ENCODE measurements at places on chromosomes 3 and 15.

DNA sequence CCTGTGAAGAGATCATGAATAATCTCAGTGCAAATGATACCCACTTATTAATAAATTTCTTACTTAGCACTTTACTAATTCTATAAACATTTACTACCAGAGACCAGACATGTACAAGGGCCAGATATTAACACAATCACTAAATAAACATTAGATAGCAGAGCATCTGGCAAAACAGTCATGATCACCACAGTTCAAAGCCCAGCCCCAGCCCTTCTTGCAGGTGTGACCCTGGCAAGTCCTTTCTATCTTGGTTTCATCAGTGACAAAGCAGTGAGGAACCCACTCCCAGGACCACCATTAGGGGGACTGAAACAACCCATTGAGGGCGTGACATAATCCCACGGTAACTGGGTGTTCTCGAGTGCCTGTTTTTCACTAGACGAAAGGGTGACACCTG, 11.6 kb downstream of the ZXDC start:
- DNase-seq = no peak

GRCh38 chr15:97966246-97966645, 5.7 kb downstream of the ARRDC4 start:
- DNase-seq = no peak

DNA sequence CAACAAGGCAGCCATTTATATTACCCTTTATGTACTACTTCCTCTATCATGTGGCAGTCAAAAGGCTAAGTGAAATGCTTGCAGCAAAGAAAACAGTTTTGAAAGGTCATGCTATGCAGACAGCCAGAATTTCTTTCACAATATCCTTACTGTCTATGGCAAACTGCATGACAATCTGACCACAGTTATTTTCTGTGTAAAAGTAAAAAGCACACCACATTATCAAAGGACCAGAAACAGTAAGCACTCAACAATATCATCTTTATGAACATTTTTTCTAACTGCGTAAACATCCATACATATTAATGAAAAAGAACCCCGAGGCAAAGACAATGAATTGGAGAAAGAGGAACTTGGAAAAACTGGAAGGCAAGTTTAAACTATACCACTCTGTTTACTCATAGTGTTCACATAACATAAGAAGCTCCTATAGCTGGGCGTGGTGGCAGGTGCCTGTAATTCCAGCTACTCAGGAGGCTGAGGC, 47.9 kb downstream of the PIK3CB start:
- no peak for DNase-seq

GRCh38 chr3:134665243-134665642, 14.4 kb upstream of the KY start:
- DNase-seq = no peak

DNA sequence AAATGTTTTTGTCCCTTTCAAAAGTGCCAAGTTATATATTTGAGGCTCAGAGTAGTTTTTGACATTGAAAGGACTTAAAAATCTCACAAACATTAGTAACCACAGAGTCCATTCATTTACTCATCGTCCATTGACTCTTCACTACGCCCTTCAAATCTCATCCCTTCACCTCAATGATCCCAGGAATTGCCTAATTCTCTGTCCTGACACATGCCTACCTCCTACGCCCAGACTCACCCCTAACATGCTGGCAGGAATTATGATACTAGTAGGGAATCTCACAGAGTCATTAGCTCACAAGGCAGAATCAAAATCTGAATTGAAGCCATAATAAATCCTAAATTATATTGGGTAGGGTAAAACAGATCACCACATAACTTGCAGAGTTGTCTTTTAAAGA, 410.1 kb downstream of the RAP2B start:
- no peak for DNase-seq

DNA sequence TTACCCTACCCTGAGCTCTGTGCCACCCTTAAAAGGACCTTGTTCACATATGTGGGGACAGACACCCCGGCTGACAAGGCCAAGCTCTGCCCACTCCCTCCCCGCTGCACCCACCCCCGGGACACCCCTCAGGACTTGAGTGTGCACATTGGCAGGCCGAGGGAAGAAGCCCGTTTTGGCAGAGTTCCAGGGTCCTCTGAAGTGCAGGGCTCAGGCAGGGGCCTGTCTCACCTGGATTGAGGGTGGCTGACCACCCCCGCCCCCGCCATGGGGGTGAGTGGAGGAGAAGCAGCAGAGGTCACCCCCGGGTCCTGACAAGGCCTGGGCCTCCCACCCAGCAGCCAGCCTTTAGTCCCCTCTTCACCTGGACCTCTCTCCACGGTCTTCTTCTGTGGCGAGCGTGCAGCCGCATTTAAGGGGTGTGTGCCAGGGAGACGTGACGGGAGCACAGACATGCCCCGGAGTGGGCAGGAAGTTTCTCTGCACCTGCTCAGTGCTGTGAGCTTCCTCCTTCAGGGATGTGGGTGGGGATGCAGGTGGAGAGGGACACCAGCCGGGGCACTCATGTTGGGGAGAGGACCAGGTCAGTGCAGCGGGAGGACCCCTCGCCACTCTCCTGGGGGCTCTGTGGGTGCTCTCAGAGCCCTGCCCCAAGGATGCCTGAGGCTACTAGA, 50.7 kb downstream of the LINGO1 start:
- no peak for DNase-seq

DNA sequence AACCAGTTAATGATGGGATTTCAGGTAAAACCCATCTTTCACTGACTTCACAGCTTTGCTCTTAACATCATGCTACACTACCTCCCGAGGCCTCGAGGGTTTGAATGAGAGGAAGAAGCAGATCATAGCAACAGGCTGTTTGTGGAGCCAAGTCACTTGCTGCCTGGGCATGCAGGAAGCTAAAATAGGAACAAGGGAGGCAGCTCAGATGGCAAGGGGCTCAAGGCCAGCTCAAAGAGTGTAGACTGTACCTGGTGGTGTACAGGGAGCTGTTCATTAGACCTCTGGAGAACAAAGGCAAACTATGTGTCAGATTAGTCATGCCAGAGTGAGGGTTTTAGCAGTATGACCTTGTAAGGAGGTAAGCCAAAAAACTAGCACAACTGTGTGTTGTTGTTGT, 28.8 kb downstream of the ARRDC4 start:
- no peak for DNase-seq

DNA sequence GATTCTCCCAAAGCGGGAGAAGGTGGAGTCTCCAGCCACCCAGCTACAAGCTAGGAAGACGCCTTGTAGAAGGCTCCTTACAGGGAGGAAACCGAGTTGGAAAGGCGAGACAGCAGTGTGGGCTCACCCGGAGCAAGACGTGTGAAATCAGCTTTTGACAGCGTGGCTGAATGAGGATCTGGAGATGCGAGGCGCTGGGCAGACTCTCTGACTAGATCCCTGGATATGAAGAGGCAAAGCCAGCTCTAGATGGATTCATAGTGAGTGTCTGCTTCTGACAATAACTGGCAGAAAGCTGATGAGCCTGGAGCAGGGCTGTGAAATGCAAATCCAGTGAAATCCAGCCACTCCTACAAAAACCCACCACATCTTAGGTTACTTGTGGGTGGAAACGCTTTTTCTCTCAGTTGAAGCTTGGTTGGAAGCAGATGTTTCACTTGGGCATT, 41.0 kb downstream of the GOLGA6A start:
- DNase-seq = no peak

DNA sequence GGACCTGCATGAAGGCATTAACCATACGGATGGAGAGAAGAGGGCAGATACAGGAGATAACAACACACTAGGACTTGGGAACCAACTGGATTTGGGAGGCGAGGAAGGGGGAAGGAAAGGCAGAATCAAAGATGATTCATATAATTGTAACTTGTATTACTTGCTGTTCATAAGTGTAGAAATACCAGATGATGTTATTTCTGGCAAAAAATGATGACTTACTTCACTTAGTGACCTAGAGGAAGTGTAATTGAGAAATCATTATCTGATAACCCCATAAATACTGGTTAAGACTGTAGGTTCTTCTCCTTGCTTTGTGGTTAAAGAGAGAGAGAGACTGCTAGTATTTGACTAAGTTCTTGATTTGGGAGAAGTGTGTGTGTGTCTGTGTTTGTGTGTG, 50.5 kb upstream of the GK5 start:
- DNase-seq = no peak

DNA sequence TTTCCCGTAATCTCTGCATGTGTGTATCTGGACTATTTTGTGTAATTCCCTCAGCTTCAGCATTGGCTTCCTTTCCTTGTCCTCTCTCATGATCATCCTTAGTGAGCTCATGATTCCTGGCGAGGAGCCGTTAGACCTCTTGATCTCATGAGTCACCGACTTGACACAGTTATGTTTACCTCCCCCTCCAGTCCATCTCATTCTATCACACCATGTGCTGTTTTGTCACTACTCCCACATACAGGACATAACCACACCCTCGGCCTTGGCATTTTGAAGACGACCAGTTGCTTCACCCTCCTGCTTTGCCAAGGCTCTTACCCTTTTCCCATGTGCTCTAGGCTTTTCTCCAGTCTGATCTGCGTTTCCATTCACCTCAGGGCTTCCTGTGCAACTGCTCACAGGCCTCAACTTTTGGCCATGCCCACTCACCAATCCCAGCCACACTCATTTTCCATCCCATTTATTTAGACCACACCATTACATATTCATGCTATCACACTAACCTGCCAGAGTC, 41.5 kb downstream of the CP start:
- no peak for DNase-seq

DNA sequence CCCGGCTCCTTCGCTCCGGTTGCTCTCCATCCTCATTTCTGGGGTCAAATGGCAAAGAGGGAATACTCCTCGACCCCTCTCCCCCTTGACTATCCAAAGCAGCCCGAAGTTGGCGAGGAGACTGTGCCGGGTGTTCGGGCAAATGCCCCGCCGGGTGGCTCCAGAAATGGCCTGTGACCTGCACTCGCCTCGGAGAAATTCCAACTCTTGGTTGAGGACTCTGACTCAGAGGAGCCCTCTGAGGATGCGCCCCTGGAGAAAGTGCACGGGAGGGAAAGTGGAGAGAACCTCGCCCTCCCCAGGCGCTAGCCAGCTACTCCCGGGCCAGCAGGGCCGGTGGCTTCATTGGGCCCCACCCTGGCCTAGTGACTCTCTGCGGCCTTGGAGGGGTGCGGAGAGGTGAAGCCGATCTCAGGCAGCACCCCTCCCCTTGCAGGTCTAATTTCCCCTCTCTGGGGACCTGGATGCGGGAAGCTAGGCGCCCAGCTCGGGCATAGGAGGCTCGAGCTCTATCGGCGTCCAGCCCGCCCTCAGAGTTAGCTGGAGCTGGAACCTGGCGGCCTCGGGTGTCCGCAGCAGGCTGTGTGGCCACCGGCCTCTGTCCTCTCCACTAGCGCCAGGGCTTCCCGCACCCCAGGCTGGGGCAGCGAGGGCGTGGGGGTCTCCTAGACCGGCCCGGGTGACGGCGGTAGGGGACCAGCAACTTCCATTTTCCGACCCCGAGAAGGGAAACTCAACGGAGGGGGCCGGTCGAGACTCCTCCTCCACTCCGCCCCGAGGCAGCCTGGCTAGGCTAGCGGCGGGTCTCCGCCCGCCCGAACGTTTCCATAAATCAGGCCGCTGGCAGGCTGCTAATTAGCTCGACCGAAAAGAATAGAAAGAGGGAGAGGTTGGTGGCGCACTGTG, 29.4 kb downstream of the NR2F2 start:
- no peak for DNase-seq

GRCh38 chr3:16236030-16236639, 28.6 kb downstream of the DPH3 start:
- DNase-seq = no peak

GRCh38 chr3:51799879-51800749, 21.1 kb upstream of the IQCF6 start:
- no peak for DNase-seq

GRCh38 chr15:33083232-33084081, 111.1 kb downstream of the FMN1 start:
- DNase-seq = no peak

DNA sequence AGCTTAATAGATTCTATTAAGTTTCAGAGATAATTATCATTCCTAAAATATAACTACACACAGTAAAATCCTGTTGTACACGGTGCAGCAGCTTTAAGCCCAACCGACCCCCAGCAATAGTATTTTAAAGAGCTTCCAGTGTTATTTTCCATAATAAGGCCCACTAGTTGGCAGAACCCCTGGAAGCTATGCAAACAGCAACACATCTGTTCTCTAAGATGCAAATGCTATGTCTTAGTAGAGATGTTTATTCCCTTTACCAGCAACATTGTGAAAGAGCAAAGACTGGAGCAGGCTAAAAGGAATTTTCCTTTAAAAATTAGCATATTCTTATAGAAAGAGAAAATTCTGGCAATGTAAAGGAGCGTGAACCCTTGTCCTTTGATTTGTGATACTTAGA, 819.7 kb upstream of the ALCAM start:
- no peak for DNase-seq
